ENCODE measurements at places on chromosomes 11 and 22.

- DNase-seq: no peak
Observed at GRCh38 chr11:35571696-35572095, 46.3 kb upstream of the PAMR1 start.

GRCh38 chr22:24768537-24769374, 5.8 kb downstream of the PIWIL3 start:
- no peak for DNase-seq

DNA sequence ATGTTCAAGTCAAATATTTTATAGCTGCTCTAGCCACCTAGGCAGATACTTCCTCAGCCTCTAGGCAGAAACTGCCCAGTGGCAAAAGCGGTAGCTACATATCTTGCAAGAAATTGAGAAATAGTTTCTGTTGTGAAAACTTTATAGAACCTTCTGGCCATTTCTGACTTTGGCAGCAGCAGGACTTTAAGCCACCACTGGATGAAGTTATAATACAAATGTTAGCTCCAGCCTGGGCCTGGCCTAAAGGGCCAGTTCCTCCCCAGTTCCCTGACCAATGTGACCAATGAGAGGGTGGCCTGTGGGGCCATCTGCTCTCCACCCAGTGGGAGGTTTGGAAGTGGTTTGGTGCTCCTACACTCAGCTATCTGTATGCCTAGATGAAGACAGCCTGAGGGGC, 254.0 kb upstream of the NARS2 start:
- DNase-seq: no peak

- DNase-seq: no peak
Observed at GRCh38 chr22:39298241-39298987, 21.0 kb downstream of the RPL3 start.

- DNase-seq: no peak
Observed at GRCh38 chr11:117857734-117858414, 18.6 kb downstream of the FXYD6 start.

DNA sequence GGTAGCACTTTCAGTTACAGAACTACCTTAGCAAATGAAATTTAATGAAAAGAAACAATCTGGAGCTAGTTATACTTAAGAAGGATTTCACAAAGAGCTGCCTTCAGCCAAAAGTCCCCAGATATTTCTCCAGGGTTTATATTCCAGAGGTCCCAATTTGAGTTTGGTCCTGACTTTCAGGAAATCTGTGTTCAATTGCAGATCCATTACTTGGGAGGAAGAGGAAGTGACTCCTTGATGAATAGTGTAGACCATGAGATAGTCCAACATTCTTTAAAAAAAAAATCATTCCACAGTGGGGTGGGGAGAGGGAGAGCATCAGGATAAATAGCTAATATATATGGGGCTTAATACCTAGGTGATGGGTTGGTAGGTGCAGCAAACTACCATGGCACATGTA, 117.6 kb upstream of the ARHGAP20 start:
- no peak for DNase-seq

DNA sequence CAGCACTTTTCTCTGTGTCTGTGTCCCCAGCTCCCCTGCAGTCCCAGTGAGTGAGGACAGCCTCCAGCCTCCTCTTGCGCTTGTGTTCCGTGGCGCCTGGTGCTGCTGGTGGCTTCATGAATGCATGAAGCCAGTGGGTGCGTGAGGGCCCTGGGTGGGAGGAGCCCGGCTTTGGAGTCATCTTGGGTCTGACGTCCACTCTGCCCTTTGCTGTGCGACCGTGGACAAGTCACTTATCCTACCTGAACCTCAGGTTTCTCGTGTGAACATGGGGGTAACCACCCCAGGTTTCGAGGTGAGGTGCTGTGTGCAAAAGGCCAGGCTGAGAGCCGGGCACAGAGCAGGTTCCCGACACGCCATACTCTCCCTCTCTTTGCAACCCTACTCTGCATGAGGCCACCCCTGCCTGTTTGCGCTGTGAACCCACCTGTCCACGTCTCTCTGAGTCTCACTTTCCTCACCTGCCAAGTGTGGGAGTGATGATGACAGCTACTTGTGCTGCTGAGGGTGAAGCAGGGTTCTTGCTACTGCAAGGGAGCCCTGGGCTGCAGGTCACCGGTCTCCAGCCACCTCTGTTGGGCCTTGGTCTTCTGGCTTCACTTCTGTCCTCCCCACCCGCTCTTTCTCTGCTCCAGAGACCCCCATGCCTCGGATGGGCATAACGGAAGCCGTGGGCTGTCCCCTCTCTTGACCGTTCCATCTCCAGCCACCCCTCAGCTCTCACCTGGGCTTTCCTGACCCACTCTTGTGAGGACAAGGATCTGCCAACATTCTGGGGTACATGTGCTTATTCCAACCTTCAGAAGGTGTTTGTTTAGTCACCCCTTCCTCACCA, 537.6 kb downstream of the TBC1D22A start:
- DNase-seq: no peak

DNA sequence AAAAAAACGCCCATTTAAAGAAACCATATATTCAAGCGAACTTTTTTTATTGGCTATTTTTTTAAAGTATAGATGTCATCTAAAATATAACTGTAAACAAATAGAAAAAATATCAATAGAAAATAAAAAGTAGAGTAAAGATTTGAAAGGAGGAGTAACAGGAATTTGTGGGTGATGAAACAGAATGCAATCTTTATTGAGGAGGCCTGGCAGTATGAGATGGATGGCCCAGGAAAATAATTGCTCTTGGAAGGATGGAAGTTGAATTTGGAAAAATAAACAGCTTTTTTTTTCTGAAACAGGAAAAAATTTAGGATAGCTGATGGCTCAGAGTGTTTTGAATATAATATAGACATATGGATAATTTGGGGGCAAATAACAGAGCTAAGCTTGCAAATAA, 219.0 kb downstream of the CASP12 start:
- no peak for DNase-seq

- DNase-seq: no peak
Observed at GRCh38 chr11:114678125-114679036, at the start of gene NXPE2. TSS of gene NXPE2 (plus strand) at chr11:114678527. CDS start at chr11:114678576, 49 bp downstream.

GRCh38 chr11:72930008-72930407, 115.8 kb downstream of the ATG16L2 start:
- DNase-seq: no peak

DNA sequence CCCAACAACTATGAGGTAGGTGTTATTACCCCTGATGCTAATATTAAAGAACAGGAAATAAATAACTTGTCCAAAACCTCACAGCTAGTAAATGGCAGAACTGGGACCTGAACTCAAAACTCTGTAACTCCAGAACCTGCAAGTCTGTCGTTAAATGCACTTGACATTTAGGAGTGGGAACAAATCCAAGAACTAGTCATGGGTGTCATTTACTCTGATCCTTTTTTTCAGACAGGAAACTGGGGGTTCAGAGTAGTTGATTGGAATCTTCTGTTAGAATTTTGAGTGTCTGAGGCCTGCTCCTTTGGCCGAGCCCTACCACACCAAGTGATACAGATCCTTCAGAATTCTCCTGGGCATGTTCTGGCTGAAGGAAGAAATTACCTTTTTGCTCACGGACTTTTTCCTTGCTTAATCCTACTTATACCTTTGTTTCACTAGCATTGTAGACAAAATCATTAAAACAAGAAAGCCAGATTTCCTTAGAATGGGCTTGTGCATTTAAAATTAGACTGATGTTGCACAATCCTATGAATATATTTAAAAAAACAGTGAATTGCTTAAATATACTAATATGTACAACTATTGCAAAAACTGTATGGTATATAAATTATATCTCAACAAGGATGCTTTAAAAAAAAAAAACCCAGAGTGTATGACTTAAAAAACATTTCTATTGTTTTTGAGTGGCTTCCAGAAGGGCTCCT, 1.4 kb upstream of the YAP1 start:
- DNase-seq: no peak

GRCh38 chr11:45157247-45158209, 11.1 kb downstream of the PRDM11 start:
- no peak for DNase-seq

DNA sequence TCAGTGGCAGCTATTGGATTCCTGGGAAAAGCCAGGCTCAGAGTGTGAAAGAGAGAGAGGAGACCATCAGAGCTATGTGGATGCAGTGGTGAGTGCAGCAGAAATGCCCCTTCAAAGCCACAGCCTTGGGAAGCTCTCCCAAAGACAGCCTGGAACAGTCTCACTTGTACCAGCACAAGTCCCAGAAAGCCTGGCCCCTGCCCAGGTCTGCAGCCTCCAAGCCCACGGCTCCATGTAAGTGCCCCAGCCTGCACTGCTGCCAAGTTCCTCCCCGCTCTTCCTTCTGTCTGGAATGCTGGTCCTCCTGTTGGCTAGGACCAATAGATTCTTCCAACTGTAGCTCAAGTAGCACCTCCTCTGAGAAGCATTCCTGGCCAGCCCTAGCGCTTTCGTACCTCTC, 539.7 kb downstream of the MIAT start:
- no peak for DNase-seq

GRCh38 chr11:119584193-119585042, 144.6 kb downstream of the NECTIN1 start:
- peak; percentile 6 for DNase-seq

- DNase-seq: no peak
Observed at GRCh38 chr11:117409511-117409910, 81.9 kb downstream of the CEP164 start.

DNA sequence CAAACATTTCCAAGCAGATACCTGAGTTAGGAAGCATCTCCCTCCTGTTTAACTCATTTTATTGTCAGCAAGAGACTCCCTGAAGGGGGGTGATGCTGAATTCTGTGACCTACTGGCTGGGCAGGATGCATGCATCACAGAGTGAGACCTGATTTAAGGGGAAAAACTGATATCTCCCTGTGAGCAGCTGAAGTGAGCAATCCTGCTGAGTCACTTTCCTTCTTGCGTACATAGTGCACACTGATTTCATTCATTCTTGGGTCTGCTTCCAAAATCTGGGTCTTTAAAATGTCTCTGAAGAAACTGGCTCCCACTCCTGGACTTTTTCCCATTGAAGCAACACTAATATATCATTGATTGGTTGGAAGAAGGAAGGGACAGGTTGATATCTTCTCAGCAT, 23.3 kb downstream of the P4HA3 start:
- DNase-seq: no peak
